ENCODE measurements at places on chromosomes 3 and 15. TPM values are rescaled to one million over a fixed set of nuclear protein-coding genes. Genes with fewer than 3 reads are reported as not detected.

The HGD gene
- not detected for total RNA-seq

GRCh38 chr3:46903341-46904302, 26.1 kb downstream of the PTH1R start:
- DNase-seq, result no peak

DNA sequence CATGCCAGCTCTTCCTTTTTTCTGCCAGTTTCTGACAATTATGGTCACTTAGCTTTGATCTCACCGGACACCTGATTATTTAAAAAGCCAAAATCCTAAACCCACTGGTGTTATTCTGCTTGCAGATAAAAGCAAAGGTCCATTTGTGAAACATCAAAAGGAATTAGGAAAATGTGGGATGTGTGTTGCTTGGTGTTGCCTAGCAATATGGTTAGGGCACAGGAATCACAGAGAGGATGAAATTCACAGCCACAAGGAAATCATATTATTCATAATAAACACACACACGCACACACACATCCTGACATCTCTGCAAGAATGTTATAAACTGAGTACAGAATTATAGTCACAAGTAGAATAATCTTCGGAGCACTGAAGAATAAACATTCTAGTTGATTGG, 89.3 kb upstream of the BHLHE40 start:
- DNase-seq, result no peak

GRCh38 chr3:195907934-195908693, at the start of gene TNK2:
TSS of gene TNK2 (minus strand) at chr3:195908551. CDS start at chr3:195888588, 19,963 bp downstream.
- peak; percentile 74 for DNase-seq

The PDCD6IP gene
- 131 TPM for total RNA-seq

GRCh38 chr3:192169332-192169915, 557.9 kb downstream of the FGF12 start:
- no peak for DNase-seq

GRCh38 chr15:45126535-45127158, 3.0 kb downstream of the DUOXA1 start:
- no peak for DNase-seq

The SCN11A gene
- 0.05 TPM for total RNA-seq

The TLR9 gene
- total RNA-seq, result 0.32 TPM

DNA sequence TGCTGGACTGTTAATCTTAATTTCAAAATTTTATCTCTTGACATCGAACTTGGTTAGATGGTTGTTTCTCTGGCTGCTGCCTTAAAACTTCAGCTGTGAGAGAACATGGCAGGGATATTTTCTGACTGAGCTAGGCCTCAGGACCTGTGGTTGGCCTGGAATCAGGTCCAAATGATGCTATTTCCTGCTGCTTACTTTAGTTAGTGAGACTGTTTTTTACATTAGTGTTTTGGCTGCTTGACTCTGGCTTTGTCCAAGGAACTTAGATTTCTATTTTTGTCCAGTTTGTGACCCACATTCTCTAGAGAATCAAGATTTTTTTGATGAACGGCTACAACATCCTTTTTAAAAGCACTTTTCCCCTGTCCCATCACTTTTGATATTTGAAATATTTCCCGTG, 497.9 kb upstream of the SGO1 start:
- DNase-seq, result no peak

DNA sequence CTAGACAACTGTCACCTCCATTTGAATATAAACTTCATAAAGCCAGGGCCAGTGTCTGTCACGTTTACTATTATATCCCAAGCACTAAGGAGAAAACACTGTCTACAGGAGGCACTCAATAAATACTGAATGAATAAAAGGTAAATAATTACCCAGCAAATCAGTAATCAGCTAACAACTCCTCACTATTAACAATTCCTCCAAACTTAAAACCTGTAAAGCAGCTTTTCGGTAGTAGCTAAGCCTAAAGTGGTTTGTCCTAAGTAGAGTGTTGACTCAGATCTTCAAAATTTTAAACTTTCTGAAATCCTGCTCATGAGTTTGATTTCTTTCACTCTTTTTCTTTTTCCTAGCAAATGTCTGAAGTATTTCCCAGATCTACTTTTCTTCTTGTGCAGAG, 39.9 kb downstream of the C3orf80 start:
- no peak for DNase-seq

- no peak for DNase-seq
Observed at GRCh38 chr3:15160662-15161061, 45.4 kb upstream of the CAPN7 start.

The RPL29 gene
- 594 TPM for total RNA-seq

GRCh38 chr3:158916111-158916510, 114.3 kb downstream of the MFSD1 start:
- no peak for DNase-seq

The SLC22A14 gene
- not detected for total RNA-seq

DNA sequence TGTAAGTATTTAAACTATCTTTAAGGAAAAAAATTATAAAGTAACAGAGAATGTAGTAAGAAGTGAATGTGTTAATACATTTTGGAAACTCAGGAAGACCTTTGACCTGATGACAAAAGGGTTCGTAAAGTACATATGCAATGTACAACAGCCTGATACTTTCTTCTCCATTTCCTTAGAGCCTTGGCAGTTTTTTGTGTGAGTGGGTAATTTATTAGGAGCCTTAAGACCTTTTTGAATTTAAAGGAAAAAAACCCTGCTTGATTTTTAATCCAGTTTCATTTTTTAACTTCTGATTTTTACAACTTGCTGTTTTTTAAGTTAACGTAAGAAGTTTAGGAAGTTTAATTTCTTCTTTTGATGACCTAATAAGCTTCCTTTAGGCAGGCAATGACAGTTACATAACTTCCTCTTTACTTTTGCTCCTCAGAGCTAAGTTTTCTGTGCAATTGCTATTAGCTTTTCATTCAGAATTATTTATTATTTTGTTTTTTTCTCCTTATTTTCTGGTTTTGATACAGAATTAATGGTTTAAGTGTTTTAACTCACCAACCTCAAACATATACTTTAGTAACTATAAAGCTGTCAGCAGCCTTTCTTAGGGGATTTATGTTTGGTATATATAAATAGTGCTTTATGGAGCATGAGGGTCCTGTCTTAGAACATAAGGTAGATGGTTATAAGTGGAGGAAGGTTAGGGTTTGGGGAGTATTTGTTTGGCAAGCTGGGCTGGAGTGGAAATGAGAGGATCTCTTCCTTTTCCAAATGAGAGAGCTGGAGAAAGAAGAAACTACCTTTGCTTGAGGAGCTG, 35.2 kb downstream of the ARMC8 start:
- DNase-seq, result no peak

DNA sequence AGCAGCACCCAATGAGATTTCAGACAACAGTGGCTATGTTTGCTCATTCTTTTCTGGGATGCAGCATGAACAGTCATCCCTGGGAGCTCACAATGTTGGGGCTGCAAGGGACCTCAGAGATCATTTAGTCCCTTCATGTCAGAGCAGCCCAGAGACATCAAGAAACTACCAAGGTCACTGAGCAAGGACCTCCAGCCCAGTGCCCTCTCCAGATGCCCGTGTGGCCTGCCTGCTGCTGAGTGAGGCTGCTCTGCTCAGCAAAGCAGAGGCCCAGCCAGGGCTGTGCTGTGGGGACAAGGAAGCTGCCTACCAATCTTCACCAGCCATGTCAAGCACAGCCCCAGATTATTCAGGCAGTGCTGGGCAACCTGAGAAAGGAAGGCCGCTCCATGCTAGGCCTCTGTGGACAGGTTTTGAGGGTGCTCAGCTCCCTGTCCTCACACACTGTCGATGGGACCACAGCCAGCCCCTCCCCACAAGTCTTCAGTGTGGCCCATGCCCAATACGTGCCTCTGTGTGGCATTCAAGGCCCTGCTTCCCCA, 99.7 kb downstream of the DAPK2 start:
- DNase-seq, result no peak

DNA sequence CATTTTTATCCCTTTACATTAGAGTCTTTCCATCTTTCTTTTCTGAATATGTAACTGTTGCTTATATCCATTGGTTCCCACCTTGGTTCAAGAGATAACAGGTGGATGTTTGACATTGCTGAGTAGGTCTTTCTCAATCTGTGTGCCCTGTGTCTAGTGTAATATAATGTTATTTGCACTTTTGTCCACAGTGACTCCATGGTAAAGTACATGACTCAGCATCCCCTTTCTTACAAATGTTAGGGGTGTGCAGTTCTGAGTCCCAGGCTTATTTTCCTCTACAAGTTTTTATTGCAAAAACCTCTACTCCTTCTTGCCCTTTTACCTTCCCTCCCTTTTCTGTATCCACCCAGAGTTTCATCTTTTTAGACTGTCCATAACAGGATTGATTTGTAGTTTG, 116.5 kb downstream of the RSRC1 start:
- no peak for DNase-seq

The C3orf38 gene
- 12.8 TPM for total RNA-seq

DNA sequence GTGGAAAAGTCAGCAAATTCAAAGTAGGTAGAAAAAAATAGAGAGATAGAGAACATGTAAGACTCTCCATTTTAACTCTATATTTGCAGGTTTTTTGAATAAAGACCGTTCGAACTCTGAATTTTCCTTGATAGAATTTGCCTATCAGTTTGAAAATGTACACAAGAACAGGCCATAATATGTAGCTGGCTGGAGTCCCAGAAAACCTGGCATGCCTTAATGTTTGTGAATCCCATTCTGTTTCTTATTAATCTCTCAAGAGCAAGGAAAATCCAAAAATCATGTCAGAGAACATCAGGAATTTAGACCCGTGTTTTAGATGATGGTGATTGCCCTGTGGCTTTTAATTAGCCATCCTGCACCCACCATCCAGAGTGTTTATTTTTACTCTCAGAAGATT, 7.2 kb upstream of the CFAP161 start:
- DNase-seq, result no peak

DNA sequence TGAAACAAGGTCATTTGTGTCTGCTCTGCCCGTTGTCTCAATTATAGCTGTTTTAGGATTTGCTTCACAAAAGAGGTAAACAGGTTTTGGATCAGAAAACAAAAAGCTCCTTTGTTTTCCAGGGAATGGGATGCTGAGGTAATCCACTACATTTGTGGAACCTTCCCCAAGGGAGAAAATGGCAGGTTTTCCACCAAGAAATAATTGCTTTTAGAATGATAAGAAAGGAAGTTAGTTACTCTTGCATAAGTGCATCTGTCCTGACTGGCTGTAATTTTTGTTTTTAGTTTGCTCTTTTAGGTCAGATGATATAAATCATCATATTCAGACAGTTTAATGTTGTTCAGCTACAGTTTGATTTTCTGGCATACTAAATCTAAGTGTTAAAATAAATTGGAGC, 198.5 kb upstream of the COL8A1 start:
- DNase-seq, result no peak

The SLITRK3 gene
- not detected for total RNA-seq

- DNase-seq, result no peak
Observed at GRCh38 chr3:23608650-23609049, 197.1 kb upstream of the UBE2E1 start.

GRCh38 chr15:68830141-68830785, 9.6 kb upstream of the ANP32A start:
- DNase-seq, result no peak

The CASR gene
- total RNA-seq, result not detected

DNA sequence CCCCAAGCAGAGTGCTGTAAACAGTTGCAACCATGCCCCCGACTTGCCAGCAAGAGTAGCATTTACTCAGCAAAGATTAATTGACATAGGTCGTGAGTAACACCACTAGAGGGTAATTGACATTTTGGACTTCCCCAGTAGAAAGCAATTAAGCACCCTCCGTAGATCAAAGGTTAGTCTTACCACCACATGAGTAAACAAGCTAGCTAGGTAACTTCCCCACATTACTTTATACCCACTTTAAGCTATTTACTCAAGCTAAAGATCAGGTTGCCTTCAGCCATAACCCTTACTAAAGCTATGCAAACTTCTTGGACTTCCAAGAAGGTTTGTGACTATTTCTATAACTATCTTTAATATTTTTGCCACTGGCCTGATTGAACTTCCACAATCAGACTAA, 1072.7 kb downstream of the OTOL1 start:
- no peak for DNase-seq
